ENCODE measurements at places on chromosomes 3 and 15.

GRCh38 chr3:132843851-132844553, 121.8 kb upstream of the NPHP3 start:
- no peak for DNase-seq

GRCh38 chr3:160921020-160921635, 165.1 kb downstream of the PPM1L start:
- no peak for DNase-seq

DNA sequence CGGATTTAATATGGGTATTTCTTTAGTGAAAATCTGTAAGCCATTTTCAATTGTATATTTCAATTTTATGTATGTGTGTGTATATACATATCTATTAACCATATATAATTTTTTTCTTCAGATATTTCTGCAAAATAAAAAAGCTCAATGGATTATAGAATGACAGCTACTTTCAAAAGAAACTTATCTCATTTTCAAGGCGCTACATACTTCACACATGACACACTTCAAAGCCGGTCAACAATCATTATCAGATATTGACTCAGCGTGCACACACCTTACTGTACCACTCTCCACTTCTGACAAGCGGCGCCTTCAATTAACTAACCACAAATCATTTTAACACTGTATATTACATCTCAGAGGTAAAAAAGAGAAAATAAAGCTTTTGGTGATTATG, 39.6 kb downstream of the ATP13A3 start:
- no peak for DNase-seq

- no peak for DNase-seq
These were observed 5.6 kb upstream of the ZBTB47 start for GRCh38 chr3:42647821-42648459.

GRCh38 chr15:100033140-100033857, 300.1 kb upstream of the LYSMD4 start:
- DNase-seq = no peak

DNA sequence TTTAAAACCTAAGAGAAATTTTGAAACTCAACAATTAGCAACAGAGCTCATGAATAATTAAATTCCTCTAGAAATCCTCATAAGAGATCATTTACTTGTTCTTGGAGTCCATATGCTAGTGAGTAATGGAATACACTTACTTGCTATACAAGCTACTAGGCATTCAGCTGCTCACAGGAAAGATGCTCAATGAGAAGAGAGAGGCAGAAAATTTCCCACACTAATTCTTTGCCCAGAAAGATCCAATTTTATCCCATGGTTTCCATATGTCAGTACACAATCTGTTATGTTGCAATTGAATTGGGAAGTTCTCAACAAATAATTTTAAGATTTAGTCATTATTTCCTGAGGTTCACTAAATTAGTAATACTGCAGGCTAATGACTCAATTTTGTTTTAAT, 310.4 kb downstream of the RYR3 start:
- DNase-seq = no peak

- no peak for DNase-seq
These were observed 6.2 kb downstream of the MELTF start for GRCh38 chr3:197023241-197023997.

DNA sequence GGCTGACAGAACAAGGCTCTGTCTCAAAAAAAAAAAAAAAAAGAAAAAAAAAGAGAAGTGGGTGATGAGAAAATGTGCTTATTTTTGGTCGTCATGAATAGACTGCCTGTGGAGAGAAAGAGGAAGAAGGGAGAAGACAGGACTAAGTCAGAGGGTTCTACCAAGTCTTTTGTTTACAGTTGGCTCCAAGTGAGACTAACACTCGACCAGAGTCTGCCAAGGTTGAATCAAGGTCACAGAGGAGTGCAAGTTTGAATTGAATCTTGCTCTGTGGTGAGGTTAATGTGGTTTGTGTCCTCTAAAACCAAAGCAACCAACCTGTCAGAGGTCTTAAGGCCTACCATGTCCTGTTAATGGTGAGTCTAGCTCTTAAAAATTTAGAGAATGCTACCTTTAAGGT, 334.1 kb upstream of the GRM7 start:
- no peak for DNase-seq

- no peak for DNase-seq
These were observed 94.3 kb upstream of the SGO1 start for GRCh38 chr3:20280257-20280656.

DNA sequence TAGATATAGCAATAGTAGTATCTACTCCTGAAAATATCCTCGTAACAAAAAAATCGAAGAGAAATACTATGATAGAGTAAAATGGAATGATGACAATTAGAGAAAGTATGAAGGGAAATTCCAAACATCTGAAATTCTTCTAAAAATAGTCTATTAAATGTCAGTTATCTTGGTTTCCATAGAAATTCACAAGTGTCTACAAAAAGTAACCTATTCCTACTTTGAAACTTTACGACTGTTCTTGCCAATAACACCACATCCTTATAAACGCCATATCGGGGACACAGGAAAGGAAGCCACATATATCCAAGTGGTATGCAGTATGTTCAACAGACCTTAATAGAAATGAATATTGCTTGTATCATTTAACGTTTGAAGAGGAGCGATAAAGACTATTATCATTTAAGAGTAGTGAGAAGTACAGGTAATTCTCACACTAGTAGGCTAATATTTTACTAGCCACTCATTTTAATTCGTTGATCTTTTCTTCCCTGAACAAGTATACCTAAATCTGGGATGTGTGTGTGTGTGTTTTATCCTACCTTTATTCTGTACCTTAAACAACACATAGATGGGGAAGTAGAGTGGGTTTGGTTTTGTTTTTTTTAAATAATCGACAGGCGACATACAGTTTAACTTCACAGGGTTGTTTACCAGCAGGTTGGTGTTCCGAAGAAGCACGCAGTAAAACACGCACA, 1.2 kb downstream of the GPR176 start:
- DNase-seq = no peak

- DNase-seq = no peak
These were observed 89.5 kb downstream of the ITPR1 start for GRCh38 chr3:4582624-4583023.

- no peak for DNase-seq
These were observed 17.5 kb downstream of the HDC start for GRCh38 chr15:50247819-50248655.

- DNase-seq = no peak
These were observed 82.1 kb upstream of the STAC start for GRCh38 chr3:36298188-36298587.

DNA sequence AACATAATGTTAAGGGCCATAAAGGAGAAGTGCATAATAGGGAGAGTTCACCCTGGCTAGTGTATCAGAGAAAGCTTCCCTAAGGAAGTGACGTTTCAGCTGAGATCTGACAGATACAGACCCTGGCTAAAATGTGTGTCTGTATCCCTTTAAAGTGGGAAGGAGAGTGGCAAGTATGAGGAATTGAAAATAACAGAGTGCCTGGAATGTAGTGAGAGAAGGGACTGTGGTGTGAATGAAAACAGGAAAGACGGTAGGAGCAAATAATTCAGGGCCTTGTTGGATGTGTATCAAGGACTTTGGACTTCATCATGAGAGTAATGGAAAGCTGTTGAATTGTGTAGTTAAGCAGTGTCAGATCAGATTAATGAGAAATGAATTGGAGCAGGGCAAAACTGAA, 30.5 kb downstream of the NEO1 start:
- DNase-seq = no peak

GRCh38 chr15:101407439-101407838, 82.1 kb downstream of the PCSK6 start:
- DNase-seq = no peak

DNA sequence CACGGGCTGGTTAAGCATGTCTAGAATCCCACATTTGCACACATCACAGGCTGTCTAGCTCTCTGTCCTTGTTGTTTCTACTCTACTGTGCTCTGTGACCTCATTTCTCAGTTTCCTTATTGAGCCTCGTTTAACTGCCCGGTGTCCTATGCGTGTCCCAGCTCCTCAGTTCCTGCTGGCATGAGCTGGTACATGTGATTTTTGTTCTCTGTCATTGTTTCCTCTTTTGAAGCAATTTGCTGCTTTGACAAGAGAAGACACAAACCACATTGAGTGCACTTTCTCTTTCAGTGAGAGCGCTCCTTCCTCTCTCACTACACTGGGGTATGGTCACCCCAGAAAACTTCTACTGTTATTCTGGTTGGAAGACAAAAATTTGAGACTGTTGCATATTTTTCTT, 563.5 kb downstream of the PDCD6IP start:
- DNase-seq = peak; percentile 5

DNA sequence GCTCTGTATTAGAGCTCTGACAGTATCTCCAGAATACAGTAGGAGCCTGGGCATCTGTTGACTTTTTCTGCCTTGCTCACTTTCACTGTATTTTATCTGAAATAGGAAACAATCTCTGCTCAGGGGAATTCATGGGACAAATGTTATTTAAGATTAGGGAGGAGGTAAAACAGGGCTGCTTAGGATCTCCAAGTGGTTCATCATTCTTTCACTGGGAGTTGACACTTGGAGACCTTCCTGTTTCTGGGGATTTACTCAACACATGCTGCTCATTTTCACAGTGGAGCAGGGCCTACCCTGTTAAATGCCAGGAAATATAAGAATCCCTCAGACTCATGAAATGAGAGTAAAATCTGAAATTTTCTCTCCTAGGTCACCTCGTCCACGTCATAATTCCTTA, 185.5 kb downstream of the GAP43 start:
- DNase-seq = no peak

GRCh38 chr3:45693941-45694521, 4.8 kb downstream of the SACM1L start:
- DNase-seq = no peak

DNA sequence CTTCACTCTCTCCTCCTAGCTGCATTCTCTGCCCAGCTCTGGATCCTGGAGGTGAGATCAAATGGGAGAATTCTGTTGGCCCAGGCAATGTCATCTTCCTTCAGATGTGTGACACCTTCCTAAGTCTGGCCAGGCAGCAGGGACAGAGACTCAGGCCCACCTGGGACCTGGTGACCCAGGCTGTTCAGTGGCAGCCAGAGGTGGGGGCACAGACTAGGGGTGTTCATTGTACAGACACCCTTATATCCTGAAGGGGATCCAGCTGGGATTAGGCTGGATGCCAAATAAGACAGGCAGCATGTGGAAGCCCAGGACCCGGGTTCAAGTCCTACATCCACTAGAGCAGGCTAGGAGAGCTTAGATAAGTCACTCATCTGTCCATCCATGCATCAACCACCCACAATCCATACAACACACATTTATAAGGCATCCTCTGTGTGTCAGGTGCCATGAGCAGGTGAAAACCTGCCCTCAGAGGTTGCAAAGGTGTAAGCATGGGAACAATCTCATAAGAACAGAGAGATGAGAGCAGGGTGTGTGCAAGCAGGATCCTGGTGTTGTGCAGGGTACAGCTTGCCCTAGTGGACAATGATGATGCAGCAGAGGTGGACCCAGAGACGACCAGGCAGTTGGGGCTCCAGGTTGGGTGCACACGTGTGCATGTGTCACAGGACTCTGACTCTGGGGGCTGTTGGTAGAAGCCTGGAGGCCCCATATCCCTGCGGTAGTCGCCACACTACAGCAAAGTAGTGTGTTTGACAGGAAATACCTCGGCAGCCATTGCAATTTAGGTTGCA, 18.3 kb upstream of the RPL29 start:
- no peak for DNase-seq

- no peak for DNase-seq
These were observed 39.0 kb downstream of the MECOM start for GRCh38 chr3:169624533-169624972.

DNA sequence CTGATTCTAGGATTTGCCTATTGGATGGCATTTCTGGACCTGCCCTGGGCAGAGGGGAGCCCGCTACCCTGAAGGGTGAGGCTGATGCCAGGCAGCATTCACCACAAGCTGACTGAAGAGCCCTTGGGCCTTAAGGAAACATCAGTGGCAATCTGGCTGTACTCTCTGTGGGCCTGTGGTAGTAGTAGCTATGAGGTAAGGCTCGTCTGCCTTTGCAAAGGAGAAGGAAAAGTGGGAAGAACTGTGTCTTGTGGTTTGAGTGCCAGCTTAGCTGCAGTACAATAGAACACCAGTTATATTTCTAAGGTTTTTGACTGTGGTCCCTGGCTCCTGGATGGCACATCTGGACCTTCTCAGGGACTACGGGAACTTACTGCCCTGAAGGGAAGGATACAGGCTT, 51.5 kb downstream of the SPTSSB start:
- DNase-seq = no peak

GRCh38 chr3:145817870-145818483, 343.0 kb downstream of the PLOD2 start:
- DNase-seq = no peak

DNA sequence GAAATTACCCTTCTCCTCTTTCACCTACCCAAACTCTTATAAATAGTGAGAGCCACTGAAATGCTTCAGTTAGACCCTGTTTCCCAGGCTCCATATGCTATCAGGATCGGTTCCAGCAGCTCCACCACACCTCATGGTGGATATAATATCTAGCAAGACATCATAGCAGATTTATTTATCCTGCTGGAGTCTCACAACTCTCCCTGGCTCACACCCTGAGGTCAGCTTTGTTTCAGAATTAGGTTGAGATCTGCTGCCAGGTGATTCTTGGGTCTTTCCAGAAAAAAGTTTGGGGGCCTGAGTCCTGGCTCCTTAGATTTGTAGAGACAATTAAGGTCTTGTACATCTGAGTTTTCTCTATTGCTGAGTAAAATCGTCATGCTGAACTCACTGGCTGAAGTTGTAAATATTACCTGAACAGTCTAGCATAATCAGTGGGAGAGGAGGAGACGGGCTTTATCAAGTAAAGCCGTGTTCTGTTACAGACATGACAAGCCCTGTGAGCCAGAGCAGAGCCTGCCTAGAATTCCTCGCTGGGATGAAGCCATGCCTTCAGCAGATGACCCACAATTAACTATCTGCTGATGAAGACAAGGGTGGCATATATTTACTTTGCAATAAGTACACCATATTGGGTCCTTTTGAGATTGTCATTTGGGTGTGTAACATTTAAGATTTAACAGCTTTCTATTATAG, 131.6 kb downstream of the STAC start:
- no peak for DNase-seq

DNA sequence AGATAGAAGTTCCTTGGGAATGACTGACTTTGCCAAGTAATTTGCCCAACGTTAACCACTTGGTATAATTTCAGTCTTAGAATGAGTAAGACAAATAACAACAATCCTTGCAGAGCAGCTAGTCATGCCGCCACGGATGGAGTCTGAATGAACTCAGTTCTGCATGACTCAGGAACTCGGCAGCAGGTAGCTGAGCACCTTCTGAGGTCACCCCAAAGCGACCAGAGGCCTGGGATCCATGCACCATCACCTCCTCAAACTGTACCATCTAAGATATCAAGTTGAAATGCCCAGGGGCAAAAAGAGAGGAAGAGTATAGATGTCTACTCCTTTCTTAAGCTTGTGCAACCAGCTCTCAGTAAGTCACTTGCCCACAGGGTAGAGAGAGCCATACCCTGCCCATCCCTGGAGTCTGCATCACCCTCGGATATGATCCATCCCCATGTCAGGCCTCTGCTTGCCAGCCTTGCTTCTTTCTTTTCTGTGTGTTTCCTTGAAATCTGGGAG, 8.5 kb upstream of the CDCP1 start:
- DNase-seq = no peak

Data from hypothalamus (tissue), 51 donors.